ENCODE measurements at places on chromosomes 1 and 21.

- DNase-seq: no peak
Observed at GRCh38 chr1:182633657-182634281, 29.6 kb upstream of the RGS16 start.

- no peak for DNase-seq
Observed at GRCh38 chr1:2605509-2606395, 19.2 kb downstream of the PRXL2B start.

GRCh38 chr1:55257958-55258357 is 42.8 kb upstream of the USP24 start:
- no peak for DNase-seq

- no peak for DNase-seq
Observed at GRCh38 chr1:168723000-168723399, 6.0 kb downstream of the DPT start.

- no peak for DNase-seq
Observed at GRCh38 chr1:111739925-111740765, 950 bp upstream of the INKA2 start.

DNA sequence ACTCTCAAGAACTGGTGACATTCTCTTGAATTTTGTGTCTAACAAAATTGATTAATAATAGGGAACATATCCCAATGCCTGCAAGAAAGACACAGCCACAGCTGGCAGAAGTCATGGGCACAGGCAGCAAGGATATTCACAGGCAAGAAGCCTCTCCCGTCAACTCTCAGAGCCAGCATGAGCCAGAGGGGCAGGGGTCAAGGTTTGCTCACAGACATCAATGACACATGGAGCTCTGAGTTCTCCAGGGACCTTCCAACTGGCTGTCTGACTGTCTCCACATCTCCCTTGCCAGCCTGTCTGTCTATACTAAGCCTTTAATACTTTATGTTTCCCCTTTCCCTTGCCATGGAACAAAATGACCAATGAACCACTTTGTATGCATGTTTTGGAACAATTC is 101.5 kb upstream of the RAB4A start:
- DNase-seq: no peak
